BJ (cell line): ENCODE measurements at places on chromosomes 7 and 10.

- DNase-seq, result no peak
These were observed 55.8 kb downstream of the RBM20 start for GRCh38 chr10:110699859-110700468.

GRCh38 chr10:4313051-4313450 lies 513.0 kb upstream of the AKR1E2 start:
- no peak for DNase-seq

- DNase-seq, result no peak
These were observed 24.8 kb upstream of the CYCS start for GRCh38 chr7:25149836-25150235.

DNA sequence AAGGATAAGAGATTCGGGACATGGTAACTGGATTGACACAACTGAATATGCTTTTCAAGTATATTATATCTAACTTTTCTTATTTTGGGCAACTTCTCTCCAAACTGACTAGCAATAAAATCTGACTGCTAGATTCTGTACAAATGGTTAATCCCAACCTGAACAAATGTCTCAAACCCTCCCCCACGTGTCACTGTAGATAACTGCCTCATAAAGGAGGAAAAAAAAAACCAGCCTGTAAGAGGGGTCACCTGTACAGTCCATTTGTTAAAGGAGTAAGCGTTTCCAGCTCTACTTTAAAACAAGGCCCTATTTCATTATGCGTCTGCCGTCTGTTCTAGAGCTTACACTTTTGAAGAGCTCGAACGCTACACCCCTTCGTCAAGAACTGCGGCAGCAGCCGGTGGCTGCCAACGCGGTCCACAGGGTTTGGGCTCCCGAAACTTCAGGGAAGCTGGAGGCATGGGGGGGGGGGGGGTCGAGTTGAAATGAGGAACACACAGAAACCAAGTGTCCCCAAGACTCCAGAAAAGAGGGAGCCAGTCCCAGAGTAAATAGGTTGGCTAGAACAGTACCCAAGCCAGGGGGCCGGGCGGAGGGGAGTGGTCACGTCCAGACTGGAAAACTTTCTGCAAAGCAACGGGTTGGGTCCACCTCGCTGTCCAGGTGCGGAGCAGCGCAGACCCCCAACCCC lies 492 bp downstream of the COG5 start:
- DNase-seq, result no peak

- no peak for DNase-seq
These were observed 59.8 kb downstream of the BAMBI start for GRCh38 chr10:28737096-28737495.

DNA sequence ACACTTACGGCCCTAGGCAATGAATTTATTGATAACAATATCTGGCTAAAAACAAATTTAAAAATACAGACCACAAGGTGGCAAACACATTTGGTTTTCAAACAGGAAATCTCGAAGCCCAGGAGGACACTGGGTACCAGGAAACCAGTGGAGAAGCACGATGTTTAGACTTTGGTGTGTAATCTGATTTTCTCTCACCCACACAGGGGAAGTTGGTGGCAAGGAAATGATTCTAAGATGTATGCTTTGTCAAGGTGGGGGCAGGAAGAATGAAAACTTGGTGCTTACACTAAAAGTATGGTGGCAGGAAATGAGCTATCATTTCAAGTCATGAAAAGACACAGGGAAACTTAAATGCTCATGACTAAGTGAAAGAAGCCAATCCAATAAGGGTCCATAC lies 113.2 kb upstream of the ANKRD1 start:
- no peak for DNase-seq

- DNase-seq, result no peak
These were observed 16.8 kb upstream of the ZNF467 start for GRCh38 chr7:149790146-149790548.

- no peak for DNase-seq
These were observed 29.0 kb downstream of the AGAP3 start for GRCh38 chr7:151115121-151115835.

GRCh38 chr10:13351340-13351915 lies 3.3 kb upstream of the SEPHS1 start:
- no peak for DNase-seq

- DNase-seq, result no peak
These were observed 20.3 kb downstream of the PPIF start for GRCh38 chr10:79367426-79368189.

- DNase-seq, result peak; percentile 65
These were observed 270.5 kb upstream of the MKLN1 start for GRCh38 chr7:131057015-131057793.

DNA sequence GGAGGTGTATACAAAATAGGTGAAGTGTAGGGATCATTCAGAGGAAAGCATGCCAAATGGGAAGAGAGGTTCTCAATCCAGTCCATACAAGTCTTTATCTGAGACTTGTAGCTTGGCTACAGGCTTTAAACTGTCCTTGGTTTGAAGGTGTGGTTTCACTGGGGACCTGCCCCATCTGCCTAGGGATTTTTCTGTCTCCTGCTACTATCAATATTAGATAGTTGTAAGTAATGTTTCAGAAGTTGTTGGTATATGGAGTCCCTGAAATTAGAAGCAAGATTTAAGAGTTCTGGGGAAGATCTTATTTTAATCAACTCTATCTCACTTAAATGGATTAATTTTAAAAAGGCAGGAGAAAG lies 100.9 kb downstream of the ANKRD7 start:
- no peak for DNase-seq

DNA sequence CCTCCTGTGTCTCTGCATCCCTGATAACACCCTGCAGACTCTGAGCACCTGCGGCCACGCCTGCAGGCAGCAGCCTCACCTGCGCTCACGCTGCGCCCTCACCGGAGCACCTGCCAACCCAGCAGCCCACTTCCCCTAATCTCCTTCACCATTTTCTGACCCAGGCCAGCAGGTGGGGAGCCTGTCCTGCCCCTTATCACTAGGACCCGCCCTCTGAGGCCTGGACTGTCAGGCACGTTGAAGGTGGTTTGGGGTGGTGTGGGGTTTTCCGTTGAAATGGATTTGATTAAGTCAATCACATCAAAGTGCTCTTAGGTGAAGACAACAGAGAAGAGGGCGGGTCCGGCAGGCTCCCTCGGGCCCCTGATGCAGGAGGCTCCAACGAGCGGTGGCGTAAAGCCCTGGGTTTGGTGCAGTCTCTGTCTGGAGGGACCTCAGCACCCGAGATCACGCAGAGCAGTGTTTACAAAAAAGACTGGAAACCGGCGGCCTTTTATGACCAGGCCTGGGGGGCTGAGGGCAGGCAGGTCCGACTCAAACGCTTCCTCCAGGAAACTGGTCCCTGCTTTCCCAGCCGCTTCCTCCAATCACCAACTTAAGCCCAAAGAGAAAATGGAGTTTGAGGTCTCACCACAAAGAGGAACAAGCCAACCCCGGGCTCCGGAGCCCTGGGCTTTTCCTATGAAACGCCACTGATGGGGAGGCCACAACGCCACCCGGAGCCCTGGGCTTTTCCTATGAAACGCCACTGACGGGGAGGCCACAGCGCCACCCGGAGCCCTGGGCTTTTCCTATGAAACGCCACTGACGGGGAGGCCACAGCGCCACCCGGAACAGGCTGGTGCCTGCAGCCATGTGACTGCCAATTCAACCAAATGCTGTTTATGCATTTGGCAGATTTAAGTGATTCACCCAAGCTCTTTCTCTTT lies 45.5 kb downstream of the DPYSL4 start:
- DNase-seq, result no peak

GRCh38 chr7:107255602-107256001 lies 86.8 kb downstream of the HBP1 start:
- DNase-seq, result no peak

DNA sequence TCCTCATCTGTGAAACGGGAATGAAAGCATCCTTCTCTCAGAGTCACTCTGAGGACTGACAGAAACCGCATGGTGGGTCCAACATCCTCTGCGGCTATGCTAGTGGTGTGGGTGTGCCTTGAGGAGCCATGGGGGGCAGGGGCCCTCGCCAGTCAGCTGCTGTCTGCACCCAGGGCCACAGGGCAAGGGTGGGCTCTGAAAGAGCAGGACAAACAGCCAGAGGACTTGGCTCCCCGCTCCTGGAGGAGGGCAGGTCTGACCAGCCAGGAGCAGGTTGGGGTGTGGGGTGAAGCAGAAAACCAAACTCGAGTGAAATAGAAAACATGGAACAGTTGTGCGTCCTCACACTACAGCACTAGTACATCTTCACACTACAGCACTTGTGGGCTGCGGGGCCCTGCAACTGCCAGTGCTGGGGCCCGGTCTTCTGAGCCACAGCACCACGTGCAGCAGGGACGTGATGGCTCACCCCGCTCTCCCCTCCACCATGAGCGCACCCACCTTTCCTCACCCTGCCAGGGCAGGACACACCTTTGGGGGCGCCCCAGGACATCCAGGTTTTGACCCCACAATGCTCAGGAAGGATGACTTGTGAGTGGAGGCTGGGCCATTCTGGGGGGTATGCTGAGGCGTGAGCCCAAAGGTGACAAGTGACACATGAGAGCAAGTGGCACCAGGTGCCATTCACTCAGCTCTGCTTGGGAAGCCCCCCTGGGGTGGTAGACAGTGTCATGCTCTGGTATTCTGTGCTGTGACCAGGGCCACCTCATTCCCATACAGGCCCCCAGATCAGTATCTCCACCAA lies 96.1 kb upstream of the RET start:
- DNase-seq, result no peak

- DNase-seq, result no peak
These were observed 96.3 kb upstream of the ARMC3 start for GRCh38 chr10:22831586-22831985.

DNA sequence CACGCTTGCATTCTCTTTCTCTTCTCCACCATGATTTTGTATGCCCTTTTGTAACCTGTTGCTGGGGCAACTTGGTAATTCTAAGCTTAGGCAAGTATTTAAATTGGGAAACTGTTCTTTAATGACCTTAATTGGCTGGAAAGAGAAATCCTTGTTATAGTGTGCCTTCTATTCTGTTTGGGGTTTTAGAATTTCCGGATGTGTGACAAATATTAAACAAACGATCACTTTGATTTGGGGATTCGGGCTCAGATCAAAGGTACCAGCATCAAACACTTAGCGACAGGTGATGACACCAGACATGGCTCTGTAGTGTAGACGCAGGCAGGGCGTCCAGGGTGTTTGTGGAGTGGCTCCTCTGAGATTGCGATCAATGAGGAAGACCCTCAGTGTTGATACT lies 55.0 kb downstream of the RAB11FIP2 start:
- DNase-seq, result no peak

DNA sequence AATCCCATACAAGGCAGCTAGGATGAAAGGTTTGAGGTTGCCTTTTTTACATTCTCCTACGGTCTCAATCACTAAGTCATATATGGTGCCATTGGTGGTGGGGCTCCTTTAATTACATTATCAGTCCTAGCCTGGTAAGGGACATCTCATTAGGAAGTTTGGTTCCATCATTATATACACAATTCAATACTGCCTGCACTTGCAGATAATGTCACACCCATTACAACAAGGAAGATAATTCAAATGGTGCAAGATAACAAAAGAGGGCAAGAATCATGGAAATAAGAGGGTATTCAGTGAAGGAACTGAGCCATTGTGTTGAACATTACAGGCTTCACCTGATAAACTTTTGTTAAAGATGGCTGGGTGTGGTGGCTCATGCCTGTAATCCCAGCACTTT lies 1.7 kb upstream of the TMEM248 start:
- no peak for DNase-seq

DNA sequence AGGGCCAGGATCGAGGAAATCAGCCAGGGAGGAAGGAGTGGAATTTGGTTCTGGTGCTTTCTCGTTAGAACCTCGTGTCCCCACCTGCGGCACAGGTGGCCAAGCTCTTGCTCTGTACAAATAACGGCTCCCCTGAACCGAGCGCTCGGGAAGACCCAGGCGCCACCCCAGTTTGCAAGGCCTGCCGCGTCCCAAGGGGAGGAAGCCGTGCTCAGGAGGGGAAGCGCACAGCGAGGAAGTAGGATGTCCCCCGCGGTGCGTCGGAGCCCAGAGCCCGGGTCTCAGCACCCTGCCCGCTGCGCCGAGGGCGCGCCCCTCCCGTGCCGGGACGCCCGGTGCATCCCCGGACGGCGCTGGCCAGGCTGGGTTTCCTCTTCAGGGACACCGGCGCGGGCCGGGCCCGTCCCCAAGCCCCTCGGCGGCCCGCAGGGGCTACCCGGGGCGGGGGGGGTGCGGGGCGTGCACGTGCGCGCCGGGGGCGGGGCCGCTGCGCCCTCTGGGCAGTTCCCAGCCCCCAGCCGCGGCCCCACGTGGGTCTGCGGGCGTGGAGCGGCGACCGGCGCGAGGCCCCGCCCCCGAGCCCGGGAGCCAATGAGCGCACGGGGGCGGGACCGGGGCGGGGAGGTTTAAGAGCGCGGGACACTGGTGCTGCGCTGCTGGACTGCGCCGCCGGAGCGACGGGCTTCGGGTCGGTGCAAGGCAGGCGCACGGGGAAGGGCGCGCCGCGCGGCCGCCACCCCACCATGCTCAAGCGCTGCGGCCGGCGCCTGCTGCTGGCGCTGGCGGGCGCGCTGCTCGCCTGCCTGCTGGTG lies at the start of gene LFNG:
Gene LFNG (plus strand): TSS at position 656 of the 812 bp plus-strand sequence. CDS start 88 bp downstream, at position 744.
- peak; percentile 35 for DNase-seq
